ENCODE measurements at places on chromosomes 13 and 19. TPM values are rescaled to one million over a fixed set of nuclear protein-coding genes. Genes with fewer than 3 reads are reported as not detected.

DNA sequence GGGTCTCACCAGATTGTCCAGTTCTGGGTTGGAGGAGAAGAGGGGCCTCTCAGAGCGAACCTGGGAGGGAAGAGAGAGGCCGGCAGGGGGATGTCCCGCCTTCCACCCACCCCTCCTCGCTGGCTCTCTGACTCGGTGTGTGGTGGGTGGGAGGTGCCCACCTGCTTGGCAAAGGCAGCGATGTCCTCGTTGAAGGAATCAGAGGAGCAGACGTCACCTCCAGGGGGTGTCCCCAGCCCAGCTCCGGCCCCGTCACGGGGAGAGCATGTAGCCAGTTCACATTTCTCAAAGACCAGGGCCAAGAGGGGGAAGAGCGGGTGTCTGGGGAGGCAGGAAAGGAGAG lies 2.7 kb downstream of the MEIS3 start:
- H3K36me3 ChIP-seq: no peaks in the 10 kb centered on the region
- H3K27me3 ChIP-seq: peaks cover 46% of the 10 kb centered on the region
- H3K4me3 ChIP-seq: no peak overlapping the region
- peaks cover 6% of the 10 kb centered on the region for H3K4me1 ChIP-seq

DNA sequence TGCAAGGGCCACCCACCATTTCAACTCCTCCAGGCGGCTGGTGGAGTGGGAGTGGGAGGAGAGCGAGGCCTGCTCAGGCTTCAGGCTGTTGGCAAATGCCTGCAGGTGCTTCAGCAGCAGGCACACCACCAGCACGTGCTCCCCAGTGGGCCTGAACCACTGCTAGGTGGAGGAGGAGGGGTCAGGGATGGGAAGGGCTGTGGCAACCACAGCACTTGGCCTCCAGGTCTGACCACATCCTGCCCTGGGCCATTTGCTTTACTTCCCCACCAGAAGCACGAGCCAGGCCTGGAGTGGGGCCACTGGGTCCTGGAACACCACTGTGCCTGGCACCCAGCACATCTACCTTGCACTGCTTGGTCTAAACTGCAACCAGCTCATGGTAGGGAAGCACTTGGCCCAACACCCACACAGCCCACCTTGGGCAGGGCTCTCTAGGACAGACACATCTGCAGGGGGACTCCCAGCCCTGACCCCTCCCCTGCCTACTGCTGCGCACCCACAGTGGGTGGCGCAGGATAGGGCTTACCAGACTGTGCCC lies 26.2 kb downstream of the TUBA3C start:
- H3K36me3 ChIP-seq: no peaks in the 10 kb centered on the region
- no peak overlapping the region for H3K27ac ChIP-seq
- DNase-seq: no peak
- no peak overlapping the region for H3K4me3 ChIP-seq

- peaks cover 5% of the 10 kb centered on the region for H3K36me3 ChIP-seq
- H3K4me3 ChIP-seq: no peak overlapping the region
- H3K27ac ChIP-seq: no peak overlapping the region
Observed at GRCh38 chr13:113959198-113959597, 14.7 kb downstream of the C13orf46 start.

- H3K4me1 ChIP-seq: no peaks in the 10 kb centered on the region
- H3K36me3 ChIP-seq: no peaks in the 10 kb centered on the region
- H3K27ac ChIP-seq: no peak overlapping the region
- peaks cover 20% of the 10 kb centered on the region for H3K27me3 ChIP-seq
- peak; percentile 56 for DNase-seq
Observed at GRCh38 chr19:55068950-55069864, 6.3 kb upstream of the RDH13 start.

GRCh38 chr13:79451500-79451962 lies 29.4 kb upstream of the NDFIP2 start:
- H3K27me3 ChIP-seq: no peaks in the 10 kb centered on the region
- H3K4me1 ChIP-seq: no peaks in the 10 kb centered on the region

The RXFP2 gene
- not detected for total RNA-seq

The MAMSTR gene
- total RNA-seq: 1.3 TPM

DNA sequence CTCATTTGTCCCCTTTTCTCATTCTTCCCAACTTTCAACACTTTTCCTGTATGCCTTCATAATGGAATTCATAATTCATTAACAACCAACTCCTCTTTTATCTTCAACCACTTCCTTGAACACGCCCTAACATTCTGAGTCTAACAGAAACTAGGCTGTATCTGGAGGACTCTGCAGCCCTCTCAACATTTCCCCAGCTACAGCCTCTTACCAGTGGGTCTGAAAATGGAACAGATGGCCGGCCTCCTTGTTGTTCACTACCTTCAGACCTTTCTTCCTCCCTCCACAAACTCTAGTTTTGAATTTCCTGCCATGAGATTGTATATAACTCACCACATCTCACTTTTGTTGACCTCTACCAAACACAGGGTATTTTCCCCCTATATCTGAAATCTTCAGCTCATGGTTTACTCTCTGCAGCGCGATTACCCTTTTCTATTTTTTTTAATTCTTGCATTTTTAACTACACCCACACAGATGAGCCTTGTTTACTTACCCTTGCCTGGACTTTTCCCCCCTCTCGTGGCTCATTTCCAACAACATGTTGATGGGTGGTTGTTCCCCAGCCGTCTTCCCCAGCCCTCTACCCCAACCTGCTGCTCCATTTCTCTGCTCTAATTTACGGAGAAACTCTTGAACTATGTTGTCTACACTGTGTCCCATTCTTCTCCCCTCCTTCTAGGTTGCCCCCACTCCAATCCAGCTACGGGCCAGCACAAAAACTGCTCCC lies 846 bp downstream of the ZNF790 start:
- DNase-seq: no peak
- no peaks in the 10 kb centered on the region for H3K27me3 ChIP-seq
- peaks cover 25% of the 10 kb centered on the region for H3K36me3 ChIP-seq
- peak overlapping the region; percentile 82 for H3K4me3 ChIP-seq
- peak overlapping the region; percentile 95 for H3K27ac ChIP-seq

The CRLF1 gene
- 36.9 TPM for total RNA-seq

DNA sequence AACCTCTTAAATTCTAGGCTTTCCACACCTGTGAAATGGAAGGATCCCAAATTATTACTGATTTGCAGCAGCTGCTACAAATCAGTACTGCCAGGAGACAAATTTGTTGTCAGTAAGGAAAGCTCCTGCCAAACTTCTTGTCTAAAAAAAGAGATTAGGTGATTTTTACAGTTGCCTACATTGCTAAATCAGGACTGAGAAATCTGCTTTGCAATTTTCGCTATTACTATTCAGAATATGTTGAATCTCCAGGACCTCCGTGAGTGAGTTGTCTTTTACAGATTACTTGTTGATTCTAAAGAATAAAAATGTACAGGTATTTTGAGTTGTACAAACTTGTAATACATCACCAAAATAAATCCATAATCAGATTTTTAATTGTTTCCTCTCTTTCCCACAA lies 1815.9 kb downstream of the PCDH9 start:
- no peak overlapping the region for H3K4me3 ChIP-seq
- no peaks in the 10 kb centered on the region for H3K36me3 ChIP-seq
- H3K27me3 ChIP-seq: no peaks in the 10 kb centered on the region

The ZNF57 gene
- total RNA-seq: 4.3 TPM

The CLIP3 gene
- total RNA-seq: 17.6 TPM

DNA sequence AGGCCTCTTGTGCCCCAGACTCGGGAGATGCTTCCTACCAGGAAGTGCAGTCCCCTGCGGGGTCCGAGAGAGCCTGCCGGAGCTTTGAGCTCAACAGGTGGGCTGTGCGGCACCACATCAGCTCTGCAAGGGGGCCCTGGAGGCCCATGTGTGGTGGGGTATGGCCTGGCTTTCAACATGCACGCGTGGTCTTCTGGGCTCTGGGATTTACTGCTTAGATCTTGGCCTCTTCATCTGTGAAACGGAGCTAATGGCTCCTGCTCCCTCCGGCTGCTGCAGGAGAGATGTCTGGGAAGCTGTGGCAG lies 18.0 kb downstream of the NDUFB7 start:
- DNase-seq: no peak
- no peak overlapping the region for H3K27ac ChIP-seq
- H3K4me3 ChIP-seq: no peak overlapping the region
- H3K36me3 ChIP-seq: no peaks in the 10 kb centered on the region
- H3K4me1 ChIP-seq: peaks cover 3% of the 10 kb centered on the region
- no peaks in the 10 kb centered on the region for H3K27me3 ChIP-seq

GRCh38 chr13:48783695-48784230 lies 130.0 kb downstream of the CYSLTR2 start:
- H3K27me3 ChIP-seq: no peaks in the 10 kb centered on the region
- no peak overlapping the region for H3K4me3 ChIP-seq
- DNase-seq: no peak

- no peaks in the 10 kb centered on the region for H3K27me3 ChIP-seq
- peaks cover 9% of the 10 kb centered on the region for H3K4me1 ChIP-seq
- no peak overlapping the region for H3K4me3 ChIP-seq
Observed at GRCh38 chr19:6020972-6021805, 43.2 kb upstream of the RANBP3 start.

DNA sequence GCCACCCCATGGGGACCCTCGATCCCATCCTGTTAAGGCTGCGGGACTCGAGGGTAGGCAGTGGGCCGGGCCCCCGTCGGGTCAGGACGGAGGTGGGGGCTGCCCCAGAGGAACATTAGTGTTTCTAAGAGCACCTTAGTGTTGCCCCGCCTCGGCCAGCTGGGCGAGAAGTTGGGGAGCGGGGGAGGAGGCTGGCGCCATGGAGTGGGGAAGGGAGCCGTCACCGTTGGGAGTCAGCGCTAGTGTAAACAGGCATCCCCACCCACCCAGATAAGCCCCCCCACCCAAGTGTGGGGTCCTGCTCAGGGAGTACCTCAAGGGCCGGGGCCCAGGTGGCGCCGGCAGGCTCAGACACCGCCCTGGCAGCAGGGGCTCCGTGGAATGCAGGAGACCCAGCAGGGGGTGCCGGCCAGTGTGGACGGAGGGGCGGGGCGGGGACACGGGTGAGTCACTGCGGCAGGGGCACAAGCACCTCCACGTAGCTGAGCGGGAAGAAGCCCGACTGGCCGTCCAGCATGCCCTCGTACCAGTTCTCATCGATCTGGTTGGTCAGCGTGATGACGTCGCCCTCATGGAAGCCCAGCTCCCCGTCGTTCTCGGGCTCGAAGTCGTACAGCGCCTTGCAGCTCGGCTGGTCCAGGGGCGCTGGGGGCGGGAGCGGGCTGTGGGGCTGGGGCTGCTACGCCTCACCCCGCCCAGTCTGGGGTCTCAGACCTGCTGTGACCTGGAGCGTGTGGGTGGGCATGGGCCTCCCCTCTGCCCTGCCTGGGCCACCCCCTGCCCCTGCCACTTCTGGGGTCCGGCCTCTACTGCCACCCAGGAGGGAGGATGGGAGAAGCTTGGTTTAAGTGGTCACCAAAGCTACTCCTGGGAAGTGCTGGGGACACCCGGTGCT lies 18.0 kb downstream of the MPND start:
- H3K4me1 ChIP-seq: peaks cover 20% of the 10 kb centered on the region
- H3K27ac ChIP-seq: no peak overlapping the region
- peak; percentile 62 for DNase-seq
- H3K4me3 ChIP-seq: no peak overlapping the region

DNA sequence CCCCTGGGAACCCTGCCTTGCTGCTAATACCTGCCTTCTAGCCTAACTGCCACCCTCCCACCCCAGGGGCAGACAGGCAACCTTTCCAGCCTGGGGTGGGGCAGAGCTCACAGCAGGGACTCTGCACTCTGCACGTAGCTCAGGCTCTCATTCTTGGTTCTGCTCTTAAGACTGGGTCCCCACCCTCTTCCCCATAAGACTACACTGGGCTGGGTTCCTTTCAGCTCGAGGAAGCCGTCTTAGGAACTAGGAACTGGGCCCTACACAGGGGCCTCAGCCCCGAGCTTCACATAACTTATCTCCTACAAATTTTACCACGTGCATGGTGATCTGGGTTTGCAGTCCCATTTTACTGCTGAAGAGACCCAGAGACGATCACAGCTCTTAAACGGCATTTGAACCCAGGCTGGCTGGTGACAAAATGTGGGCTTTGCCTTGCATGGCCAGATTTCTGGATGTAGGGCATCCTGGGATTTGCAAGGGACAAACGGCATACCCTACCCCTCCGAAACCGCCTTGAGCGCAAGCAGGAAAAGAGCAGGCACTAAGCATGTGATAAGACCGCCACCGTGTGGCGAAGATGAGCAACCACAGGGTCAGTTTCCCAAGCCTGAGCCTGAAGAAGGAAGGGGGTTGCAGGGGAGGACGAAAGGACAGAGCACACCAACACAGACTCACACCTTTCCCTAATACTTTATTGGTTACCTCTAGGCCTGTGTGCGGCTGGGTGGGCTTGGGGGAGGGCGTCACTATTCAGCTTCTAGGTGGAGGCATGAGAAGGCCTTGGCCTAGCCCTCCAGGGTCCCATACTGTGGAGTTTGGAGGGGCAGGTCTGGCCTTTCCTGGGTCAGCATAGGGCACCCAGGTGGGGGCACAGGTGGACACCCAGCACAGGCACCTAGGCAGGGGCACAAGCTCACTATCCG lies 5.1 kb downstream of the JUNB start:
- H3K27me3 ChIP-seq: no peaks in the 10 kb centered on the region
- H3K4me3 ChIP-seq: no peak overlapping the region
- peak overlapping the region; percentile 12 for H3K27ac ChIP-seq
- peaks cover 5% of the 10 kb centered on the region for H3K4me1 ChIP-seq
- H3K36me3 ChIP-seq: peaks cover 10% of the 10 kb centered on the region
- peak; percentile 88 for DNase-seq

The SLITRK6 gene
- 26.7 TPM for total RNA-seq

- H3K36me3 ChIP-seq: no peaks in the 10 kb centered on the region
- no peak for DNase-seq
- H3K4me1 ChIP-seq: peaks cover 10% of the 10 kb centered on the region
- H3K4me3 ChIP-seq: no peak overlapping the region
- H3K27ac ChIP-seq: no peak overlapping the region
- no peaks in the 10 kb centered on the region for H3K27me3 ChIP-seq
Observed at GRCh38 chr13:113399755-113400149, 35.8 kb upstream of the GRTP1 start.

DNA sequence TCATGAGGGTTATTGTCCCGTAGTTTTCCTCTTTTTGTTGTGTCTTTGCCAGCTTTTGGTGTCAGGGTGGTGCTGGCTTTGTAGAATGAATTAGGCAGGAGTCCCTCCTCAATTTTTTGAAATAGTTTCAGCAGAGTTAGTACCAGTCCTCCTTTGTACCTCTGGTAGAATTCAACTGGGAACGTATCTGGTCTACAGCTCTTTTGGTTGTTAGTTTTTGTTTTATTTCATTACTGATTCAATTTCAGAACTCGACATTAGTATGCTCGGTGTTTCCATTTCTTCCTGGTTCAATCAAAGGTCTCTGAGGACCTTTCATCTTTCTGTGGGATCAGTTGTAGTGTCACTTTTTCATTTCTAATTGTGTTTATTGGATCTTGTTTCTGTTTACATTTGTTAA lies 1237.0 kb upstream of the PCDH9 start:
- no peaks in the 10 kb centered on the region for H3K36me3 ChIP-seq
- no peak for DNase-seq
- no peaks in the 10 kb centered on the region for H3K27me3 ChIP-seq
- H3K4me1 ChIP-seq: no peaks in the 10 kb centered on the region
- no peak overlapping the region for H3K27ac ChIP-seq

GRCh38 chr13:44292545-44292944 lies 81.1 kb upstream of the SERP2 start:
- H3K27me3 ChIP-seq: no peaks in the 10 kb centered on the region
- DNase-seq: no peak
- H3K27ac ChIP-seq: no peak overlapping the region
- no peaks in the 10 kb centered on the region for H3K36me3 ChIP-seq
- no peaks in the 10 kb centered on the region for H3K4me1 ChIP-seq
- H3K4me3 ChIP-seq: no peak overlapping the region

GRCh38 chr19:53808710-53809125 lies 15.4 kb downstream of the NLRP12 start:
- no peaks in the 10 kb centered on the region for H3K36me3 ChIP-seq
- peak; percentile 58 for DNase-seq
- no peak overlapping the region for H3K4me3 ChIP-seq
- no peak overlapping the region for H3K27ac ChIP-seq

All from lung (tissue), 17 donors.